ENCODE measurements at places on chromosomes 6 and 20.

GRCh38 chr6:110029144-110029543 is 51.0 kb downstream of the GPR6 start:
- DNase-seq: no peak

DNA sequence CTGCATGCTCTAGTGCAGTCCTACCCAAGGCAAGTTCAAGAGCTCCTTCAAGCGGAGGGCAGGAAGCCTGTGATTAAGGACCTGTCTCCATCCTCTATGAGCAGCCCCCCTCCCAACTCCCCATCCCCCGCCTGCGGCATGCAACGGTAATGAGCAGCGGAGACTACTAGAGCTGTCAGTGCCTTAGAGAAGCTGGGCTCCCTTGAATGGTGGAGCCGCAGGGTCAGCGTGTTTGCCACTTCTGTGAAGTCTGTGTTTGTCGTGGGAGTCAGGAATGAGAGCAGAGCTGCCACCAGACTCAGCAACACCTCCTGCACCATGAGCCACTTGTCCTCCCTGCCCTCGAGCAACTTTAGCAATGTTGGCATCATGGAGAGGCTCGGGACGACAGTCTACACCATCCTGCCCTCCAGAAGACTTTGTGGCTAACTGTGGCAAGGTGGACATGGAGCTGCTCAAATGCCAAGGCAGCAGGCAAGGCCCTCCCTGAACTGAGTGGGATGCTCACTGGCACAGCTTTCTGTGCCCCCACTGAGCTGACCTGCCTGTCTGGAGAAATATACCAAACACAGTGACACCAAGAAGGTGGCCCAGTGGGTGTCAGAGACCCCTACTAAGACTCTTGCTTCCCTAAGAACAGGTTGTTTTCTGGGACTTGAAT is 23.8 kb upstream of the SYNDIG1 start:
- DNase-seq: no peak

GRCh38 chr20:16100111-16100510 is 473.1 kb downstream of the KIF16B start:
- no peak for DNase-seq

DNA sequence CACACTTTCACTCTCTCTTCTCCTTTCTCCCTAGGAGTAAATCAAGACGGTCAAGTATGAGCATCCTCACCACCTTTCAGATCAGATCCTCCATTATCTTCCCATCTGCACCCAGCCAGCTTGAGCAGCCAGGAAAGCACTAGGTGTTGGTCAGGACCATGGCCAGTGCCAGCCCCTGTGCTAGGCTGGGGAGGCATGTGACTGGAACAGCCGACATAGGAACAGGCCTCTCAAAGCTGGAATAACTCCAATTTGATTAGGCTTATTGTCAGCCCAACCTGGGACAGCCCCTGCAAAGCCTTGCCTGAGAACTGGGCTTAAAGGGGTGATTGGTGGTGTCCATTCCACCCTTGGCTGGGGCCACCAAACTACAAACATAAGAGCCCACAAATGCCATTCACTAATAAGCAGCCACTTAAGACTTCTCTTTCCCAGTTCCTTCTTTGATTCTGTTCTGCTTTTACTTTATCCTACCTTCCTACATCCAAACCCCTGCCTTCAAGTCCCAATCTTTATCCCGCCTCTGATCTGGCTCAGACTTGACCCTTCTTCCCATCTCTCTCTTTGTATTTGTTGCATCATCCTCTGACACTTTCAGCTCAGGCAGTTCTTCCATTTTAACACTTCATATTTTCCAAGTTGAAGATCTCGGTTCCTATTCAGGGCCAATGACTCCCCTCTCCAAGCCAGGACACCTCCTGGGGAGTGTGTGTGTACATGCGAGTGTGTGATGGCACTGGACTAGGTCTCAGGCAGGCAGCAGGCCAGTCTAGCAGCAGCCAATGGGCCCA is 4.5 kb upstream of the TREM2 start:
- DNase-seq: no peak

DNA sequence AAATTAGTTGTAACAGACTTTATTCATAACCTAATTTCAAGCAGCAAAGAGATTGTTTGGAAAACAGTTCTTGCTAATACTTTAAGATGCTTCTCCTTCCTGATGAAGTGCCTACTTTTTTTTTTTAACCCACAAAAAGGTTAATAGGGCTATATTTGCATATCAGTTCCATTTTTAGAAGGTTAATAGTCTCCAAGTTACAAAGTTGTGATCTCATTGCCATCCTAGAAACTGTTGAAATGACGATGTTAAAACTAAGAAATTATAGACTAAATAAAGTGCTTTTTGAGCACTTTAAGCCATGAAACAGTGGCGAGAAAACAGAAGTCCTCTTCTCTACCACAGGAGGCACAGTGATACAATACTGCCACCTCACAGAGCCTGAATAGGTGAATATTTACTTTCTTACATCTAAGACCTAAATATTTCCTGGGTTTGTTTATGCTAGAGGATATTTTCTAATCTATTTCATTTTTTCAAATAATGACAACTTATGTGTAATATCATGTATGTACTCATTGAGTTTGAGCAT is 5.3 kb downstream of the RNF144B start:
- DNase-seq: no peak

DNA sequence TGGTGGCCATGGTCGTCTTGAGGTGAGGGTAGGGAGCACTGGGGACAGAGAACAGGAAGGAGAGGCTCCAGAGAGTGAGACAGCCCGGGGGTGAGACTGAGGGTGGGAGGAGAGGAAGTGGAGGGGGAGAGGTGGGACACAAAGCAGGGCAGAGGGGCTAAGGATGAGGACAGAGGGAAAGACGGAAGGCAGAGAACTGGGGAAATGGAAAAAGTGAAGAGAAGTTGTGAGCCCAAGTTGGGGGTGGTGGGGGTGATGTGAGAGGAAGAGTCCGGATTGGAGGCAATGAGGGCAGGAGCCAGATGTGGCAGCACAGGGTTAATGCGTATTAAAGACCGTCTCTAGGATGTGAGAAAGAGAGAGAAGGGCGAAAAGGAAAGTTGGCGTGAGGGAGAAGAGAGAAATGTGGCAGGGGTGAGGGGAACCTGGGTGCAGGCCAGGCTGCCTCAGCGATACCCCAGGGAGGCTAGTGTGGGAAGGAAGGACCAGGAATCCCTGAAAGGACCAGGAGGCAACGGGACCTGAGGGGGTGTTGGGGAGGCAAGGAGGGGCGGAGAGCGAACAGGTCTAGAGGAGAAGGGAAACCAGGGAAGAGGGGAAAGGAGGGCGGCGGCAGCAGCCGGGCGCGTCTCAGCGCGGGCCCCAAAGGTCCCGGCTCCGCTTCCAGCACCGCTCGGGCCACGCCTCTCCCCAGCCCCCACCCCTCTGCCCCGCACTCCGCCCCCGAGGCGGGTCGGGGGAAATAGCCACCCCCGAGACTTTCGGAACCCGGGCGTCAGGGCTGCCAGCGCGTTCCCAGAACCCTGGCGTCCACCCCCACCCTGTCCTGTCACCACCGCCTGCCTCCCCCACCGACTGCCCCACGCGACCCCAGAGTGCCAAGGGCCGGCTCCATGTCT is at the start of gene PPP1R18:
Gene PPP1R18 (minus strand): TSS at position 637 of the 899 bp plus-strand sequence. CDS start 627 bp downstream, at position 10.
- peak; percentile 84 for DNase-seq

- no peak for DNase-seq
These were observed 60.8 kb downstream of the PRDM1 start for GRCh38 chr6:106146852-106147351.

DNA sequence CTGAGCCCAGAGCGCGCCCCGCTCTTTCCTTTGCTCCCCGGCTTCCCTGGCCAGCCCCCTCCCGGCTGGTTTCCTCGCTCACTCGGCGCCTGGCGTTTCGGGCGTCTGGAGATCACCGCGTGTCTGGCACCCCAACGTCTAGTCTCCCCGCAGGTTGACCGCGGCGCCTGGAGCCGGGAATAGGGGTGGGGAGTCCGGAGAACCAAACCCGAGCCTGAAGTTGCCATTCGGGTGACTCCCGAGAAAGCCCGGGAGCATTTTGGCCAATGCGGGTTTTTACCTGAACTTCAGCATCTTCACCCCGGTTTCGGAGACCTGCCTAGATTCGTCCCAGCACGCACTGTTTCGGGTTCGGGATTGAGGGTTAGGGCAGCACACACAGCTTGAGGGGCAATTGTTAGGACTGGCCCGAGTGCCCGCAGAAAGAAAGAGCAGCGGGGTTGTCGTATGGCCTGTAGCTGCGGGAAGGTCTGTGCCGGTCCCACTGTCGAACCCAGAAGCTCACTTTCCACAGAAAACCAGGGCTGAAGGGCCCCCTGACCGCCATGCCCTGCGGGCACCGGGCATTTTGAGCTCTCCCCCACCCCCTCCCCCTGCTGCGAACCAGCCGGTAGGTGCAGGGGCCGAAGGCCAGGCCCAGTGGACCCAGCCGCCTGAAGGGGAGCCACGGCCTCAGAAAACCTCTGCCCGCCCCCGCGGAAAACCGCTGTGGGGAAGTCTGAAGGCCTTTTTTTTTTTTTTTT is 2.1 kb downstream of the FOXP4 start:
- DNase-seq: peak; percentile 30

GRCh38 chr6:150267686-150268561 is 100.9 kb upstream of the IYD start:
- DNase-seq: no peak

- no peak for DNase-seq
These were observed 19.2 kb upstream of the PPP1R14C start for GRCh38 chr6:150123645-150124044.

- DNase-seq: no peak
These were observed 37.2 kb upstream of the TFB1M start for GRCh38 chr6:155351273-155352129.

DNA sequence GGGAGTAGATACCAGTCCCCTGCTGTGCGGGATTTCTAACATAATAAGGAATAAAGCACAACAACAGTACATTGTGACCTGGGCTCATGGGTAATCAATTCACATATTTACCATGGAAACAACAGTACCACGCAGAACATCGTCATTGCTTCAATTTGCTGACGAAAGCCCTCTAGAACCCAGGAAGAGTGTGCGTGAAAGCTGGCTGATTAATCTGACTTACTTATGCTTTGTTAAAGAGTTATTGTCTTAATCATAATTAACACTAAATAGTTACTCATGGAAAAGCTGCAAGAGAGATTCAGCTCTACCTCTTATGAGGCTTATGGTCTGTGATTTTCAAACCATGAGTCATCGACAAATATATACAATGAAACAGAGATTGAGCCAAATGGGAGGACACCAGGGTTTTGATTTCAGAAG is 644.3 kb upstream of the AGPAT4 start:
- no peak for DNase-seq

- DNase-seq: no peak
These were observed 94.2 kb upstream of the SCP2D1 start for GRCh38 chr20:18719426-18719825.

GRCh38 chr6:54655162-54655561 is 191.4 kb upstream of the FAM83B start:
- DNase-seq: no peak

GRCh38 chr6:7502743-7503142 is 38.7 kb upstream of the DSP start:
- DNase-seq: no peak

GRCh38 chr6:33453393-33454008 is 875 bp upstream of the ZBTB9 start:
- DNase-seq: no peak

DNA sequence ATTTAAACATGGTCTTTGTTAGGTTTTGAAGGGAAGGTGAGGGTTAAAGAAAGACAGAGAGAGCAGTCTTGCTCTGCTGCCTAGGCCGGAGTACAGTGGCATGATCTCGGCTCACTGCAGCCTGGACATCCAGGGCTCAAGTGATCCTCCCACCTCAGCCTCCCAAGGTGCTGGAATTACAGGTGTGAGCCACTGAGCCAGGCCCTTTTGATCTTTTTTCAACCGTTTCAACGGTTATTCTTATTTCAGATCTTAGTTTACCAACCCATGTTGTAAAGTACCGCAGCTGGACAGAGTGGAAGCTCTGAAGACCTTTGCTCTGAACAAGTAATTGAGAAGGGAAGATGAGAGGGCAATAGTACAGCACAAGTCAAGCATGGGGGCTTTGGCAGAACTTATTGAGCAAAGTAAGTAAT is 1.2 kb upstream of the SRPK1 start:
- no peak for DNase-seq

DNA sequence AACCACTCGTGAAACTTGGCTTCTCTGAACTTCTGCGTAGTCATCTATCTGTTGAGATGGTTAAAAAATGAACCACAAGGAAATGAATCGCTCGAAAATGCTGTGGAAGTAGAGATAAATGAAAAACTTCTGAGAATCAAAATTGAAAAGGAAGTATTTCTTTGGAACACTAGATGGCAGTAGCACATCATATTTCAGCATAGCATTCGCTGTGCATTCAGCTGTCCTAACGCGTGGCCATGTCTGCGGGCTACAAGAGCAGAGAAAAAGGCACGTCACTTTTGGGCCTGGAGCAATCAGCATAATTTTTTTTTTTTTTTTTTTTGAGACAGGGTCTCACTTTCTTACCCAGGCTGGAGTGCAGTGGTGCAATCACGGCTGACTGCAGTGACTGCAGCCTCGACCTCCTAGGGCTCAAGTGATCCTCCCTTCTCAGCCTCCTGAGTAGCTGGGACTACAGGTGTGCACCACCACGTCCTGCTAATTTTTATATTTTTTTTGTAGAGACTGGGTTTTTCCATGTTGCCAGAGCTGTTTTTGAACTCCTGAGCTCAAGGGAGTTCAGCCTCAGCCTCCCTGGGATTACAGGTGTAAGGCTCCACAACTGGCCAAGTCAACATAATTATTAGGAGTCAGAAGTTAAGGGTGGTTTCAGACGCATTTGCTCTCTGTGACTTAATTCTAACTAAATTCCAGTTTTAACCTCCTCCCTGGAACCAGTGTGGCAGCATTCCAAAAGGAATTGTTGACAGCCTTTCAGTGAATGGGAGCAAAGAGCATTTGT is 8.8 kb upstream of the PERP start:
- no peak for DNase-seq

Data from activated T-cell treated with anti-CD3 and anti-CD28 coated beads for 24 hours (primary cell).